ENCODE measurements at places on chromosomes 5 and 9.

DNA sequence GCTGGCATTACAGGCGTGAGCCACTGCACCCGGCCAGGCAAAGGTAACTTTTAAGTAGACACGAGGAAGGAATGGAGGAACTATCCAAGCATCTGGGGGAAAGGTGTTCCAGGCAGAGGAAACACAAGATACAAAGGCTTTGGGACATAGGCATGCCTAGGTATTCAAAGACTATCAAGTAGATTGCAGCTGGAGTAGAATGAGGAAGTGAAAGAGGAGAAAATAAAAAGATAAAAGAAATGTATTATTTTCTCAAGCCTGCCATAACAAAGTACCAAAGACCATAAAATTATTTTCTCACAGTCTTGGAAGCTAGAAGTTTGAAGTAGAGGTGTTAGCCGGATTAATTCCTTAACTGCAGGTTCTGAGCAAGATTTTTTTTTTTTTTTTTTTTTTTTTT lies 39.9 kb upstream of the GRIN3A start:
- DNase-seq: no peak

GRCh38 chr5:42064821-42065220 lies 139.7 kb downstream of the FBXO4 start:
- DNase-seq: no peak

DNA sequence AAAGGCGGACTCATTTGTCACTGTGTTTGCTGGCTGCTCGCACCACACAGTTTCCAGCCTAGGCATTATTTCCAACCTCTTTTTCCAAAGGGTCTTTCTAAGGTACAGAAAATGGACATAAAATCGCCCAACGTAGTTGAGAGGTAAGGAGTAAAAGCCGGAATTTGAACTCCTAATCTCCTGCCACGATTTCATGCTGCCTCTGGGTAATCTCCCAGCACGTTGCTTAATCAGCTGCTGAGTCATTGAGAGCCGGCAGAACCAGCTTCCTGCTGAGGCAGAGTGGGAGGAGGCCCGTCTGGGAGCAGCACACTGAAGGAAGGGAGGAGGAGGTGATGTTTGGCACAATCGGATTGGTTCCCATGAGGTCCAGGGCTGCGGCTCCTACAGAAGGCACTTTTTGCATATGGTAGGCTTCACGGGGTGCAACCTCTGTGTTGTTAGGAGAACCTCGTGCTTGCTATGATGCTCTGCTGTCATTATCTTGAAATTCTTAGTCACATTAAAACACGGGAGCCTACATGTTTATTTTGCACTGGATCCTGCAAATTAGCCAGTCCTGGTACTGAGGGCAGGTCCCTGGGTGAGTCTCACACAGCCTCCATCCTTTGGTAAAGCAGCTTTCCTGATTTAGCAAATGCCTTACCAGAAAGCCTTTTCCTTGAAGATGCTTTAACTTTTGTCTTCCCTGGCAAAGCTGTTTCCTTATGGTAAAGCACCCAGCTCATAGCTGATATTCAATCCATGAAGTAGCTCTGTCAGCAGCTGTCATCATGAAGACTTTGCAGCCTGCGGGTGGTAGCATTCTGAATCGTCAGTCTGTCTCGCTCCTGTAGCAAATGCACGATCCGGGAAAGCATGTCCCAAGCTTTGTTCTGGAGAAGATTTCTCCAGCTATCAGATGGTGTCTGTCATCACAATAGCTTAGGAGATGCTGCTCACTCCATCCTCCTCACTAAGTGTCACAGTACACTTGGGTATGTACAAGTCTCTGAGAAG lies 191.6 kb upstream of the MSX2 start:
- peak; percentile 72 for DNase-seq

GRCh38 chr5:137792303-137792702 lies 38.1 kb upstream of the HNRNPA0 start:
- DNase-seq: no peak

DNA sequence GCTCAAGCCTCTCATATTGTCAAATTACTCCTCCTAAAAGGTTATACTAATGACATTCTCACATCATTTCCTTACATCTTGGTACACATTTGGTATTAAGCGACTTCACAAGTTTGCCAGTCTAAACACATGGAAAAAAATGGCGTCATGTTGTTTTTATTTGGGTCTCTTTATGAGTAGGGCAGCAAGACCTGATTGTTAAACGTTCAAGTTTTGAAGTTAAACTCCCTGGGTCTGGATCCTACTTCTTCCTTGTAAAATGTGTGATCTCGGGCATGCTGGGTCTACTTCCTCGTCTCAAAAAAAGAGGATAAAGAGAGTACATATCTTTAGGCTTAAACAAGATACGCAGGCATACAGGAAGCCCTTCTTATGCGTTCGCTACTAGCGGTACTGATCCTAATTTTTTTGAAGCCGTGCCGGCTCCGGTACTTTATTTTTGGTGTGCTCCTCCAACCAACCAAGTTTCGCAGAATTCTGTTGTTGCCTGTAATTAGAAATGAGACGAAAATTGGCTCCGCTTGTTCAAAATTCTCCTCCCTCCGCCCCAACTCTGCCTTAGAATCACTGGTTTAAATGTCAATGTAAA lies 596 bp upstream of the CDC37L1 start:
- DNase-seq: peak; percentile 79

DNA sequence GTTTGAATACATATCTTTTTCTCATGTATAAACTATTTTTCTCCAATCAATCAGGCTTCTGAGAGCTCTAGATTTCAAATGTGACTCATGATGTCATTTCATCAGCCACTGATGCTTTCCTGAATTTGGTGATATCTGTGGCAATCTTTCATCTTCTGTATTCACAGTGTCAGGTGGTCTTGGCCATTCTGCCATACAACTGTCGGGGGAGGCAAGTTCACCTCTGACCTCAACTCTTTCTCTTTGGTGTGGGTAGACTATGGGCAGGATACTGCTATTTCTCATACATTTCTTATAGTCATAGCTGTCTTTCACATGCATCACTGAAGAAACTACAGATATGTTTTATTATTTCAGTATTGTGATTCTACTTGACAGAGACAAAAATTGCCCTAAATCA lies 414.1 kb upstream of the MEF2C start:
- no peak for DNase-seq

DNA sequence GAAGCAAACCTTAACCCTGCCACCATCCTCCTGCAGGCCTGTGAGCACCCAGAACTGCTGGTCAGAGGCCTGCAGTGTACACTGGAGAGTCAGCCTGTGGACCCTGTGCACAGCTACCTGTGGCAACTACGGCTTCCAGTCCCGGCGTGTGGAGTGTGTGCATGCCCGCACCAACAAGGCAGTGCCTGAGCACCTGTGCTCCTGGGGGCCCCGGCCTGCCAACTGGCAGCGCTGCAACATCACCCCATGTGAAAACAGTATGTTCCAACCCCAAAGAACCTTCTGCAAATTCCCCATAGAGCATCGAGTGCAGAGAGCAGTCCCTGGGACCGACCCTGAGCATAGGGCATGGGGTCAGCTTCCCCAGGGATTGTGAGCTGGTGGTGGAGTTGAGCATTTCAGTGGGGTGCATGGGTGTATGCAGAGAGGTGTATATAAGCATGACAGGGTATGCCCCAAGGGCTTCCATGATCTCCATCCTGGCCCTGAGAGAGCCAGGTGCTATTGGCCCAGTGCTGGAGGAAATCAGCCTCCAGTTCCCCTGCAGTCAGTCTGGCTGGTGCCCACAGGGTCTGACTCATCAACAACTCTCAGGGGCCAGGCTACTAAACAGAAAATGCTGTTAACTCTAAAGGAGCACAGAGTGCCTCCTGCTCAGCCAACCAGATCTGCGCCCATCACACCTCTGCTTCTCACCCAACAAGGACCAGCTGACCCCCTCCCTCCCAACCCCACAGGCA lies 126.2 kb downstream of the SAXO1 start:
- no peak for DNase-seq

- DNase-seq: no peak
Measured at GRCh38 chr9:22208846-22209585, 199.9 kb upstream of the CDKN2B start.

GRCh38 chr5:76294573-76294972 lies 108.5 kb upstream of the IQGAP2 start:
- DNase-seq: no peak

GRCh38 chr9:110337727-110338126 lies at the start of gene TXNDC8:
Gene TXNDC8 (minus strand): TSS chr9:110337863.
- DNase-seq: peak; percentile 15

DNA sequence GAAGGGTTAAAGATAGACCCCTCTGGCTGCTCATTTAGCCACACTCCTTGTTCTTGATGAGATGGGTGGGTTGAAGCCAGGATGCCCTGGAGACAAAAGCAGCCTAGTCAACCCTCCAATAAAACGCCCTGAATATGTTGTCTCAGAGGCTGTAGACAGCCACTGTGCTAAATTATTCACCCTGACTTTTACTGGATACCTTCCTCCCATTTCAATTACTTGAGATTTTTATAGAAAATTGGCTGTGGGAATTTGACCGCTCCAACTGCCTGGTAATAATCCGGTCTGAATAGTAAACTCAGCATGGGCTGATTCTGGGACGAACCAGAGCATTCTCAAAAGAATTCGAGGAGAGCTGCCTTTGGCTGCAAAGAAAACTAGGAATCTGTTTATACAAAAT lies 104.2 kb downstream of the SNX18 start:
- DNase-seq: no peak

DNA sequence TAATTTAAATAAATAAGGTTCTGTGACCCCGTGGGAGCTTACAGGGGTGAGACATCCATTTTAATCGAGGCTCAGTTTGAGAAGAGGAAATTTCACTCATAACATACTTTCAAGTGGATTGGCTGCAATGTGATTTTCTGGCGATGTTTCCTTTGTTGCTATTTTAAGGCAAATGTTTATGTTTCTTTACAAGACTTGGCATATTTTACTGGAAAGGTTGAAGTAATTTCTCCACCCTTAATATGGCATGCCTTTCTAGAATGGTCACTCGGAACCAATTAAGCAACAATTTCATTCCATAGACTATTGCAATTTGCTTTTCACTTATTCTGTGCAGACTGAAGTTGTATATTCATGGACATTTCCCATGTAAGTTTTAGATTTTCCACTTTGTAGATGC lies 438.0 kb upstream of the WWC1 start:
- DNase-seq: peak; percentile 8

DNA sequence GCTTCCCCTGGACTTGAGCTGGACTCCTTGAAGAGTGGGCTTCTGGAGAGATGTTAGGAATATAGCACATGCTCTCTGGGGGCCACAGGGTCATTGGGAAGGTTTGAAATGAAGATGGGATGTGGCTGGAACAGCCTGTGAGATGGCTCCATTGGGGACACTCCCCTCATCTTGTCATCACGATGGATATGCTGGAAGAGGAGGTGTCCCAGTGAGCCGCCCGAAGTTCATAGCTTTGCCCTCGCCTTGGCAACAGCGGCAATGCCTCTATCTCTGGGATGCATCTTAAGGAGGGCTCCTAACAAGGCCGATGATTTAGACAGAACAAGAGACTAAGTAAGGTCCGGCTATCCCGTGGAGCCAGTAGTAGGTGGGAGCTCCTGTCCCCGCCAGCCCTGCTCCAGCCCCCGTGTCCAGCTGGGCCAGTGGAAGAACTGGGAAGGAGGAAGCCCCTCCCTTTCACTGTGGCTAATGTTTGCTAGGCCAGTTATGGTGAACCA lies 23.9 kb downstream of the AMBP start:
- DNase-seq: no peak

DNA sequence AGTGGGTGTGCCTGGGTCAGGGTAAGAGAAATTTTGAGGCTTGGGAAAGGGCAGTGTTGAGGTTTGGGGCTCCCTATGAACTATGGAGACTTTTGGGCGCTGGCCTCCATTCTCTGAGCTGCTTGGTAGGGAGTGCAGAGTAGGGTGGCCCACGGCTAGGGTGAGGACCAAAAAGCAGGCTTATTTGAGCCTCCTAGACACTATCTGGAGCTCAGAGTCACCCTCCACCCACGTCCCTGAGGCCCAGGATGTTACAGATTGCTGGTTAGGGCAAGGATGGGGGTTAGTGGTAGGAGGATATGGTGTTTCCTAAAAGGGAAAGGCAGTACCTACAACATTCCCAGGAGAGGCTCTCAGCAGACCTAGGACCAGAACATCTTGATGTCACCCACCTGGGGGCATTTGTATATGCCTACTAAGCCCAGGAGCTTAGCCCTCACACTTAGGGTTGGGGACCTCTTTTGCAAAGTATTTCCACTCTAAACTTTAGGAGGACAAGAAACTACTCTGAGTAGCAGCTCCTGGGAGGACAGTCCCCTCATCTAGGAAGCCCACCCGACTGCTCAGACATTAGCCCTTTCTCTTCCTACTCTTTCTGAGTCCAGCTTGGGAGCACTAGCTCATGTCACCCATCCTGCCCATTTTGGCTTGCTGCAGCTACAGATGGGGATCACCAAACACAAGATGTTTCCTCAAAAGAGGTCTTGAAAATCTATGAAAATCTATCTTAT lies 2.3 kb downstream of the SHROOM1 start:
- DNase-seq: no peak

DNA sequence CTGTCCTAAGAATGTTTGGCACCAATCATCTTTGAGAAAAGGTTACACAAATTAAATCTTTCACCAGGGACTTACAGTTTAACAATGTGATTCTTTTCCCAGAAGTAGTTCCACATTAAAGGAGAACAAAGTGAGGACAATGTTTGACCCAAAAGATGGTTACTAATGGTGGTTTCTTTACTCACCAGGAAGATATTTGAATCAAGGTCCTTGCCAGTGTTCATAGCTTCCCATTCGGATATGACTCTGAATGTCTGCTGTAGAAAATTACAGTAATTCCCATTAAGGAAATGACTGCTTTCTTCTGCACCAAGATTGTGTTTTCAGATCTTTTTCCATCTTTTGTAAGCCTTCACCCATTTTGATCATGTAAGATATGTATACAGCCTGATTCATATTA lies 114.6 kb upstream of the ADAMTSL1 start:
- DNase-seq: no peak

DNA sequence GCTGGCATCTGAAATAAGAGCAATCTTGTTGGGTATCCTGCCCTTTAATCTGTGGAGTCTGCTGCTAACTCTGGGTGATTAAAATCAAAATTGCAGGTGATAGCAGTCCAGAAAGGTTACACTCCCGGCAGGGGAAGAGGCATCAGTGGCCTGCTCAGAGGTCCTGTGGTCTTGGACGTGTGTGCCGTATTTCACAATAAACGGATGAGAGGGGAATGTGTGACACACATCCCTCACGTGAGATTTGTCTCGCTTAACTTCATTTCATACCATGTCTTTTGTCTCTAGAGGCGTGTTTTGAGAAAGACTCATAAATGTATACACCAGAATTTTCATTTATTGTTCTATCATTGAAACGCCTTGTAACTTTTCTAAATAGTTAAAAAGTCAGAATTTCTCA lies 36.6 kb downstream of the FAM240B start:
- DNase-seq: no peak

DNA sequence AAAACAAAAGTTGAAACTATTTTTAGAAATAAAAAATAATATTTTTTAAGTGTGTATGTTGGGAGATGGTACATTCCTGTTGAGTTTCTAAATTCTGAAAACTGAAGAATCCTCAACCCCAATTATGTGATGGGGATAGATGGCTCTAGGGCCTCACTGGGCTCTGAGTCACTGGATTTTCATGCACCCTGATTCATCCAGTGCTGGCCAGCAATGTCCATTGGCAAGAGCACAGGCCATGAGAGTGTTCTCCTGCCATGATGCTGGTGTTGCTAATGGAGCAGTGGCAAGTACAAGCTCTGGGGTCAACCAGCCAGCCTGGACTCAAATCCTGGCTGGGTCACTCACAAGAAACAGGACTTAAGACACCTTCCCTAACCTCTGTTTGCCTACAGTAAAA lies 23.3 kb downstream of the SMIM23 start:
- DNase-seq: no peak
